Esophagus muscularis mucosa (tissue), 4 donors: ENCODE measurements at places on chromosomes 7 and 10. TPM values are rescaled to one million over a fixed set of nuclear protein-coding genes. Genes with fewer than 3 reads are reported as not detected.

The CALHM1 gene
- total RNA-seq, result not detected

The EZH2 gene
- 0.45 TPM for total RNA-seq

The TMEM248 gene
- total RNA-seq, result 113 TPM

The LIPJ gene
- total RNA-seq, result not detected

The ATP6V0E2 gene
- 37.9 TPM for total RNA-seq

The CYP2W1 gene
- total RNA-seq, result not detected

The C10orf67 gene
- not detected for total RNA-seq

The MOGAT3 gene
- total RNA-seq, result not detected

The CPXM2 gene
- 56.8 TPM for total RNA-seq

The PVRIG gene
- total RNA-seq, result not detected

The NAT16 gene
- total RNA-seq, result not detected
